CD4-positive, alpha-beta T cell (primary cell): ENCODE measurements at places on chromosomes 12 and 14.

- H3K27me3 ChIP-seq = no peaks in the 10 kb centered on the region
- no peak overlapping the region for H3K27ac ChIP-seq
- H3K4me1 ChIP-seq = no peaks in the 10 kb centered on the region
- no peak for DNase-seq
Measured at GRCh38 chr14:87141801-87142200, 851.2 kb downstream of the GALC start.

DNA sequence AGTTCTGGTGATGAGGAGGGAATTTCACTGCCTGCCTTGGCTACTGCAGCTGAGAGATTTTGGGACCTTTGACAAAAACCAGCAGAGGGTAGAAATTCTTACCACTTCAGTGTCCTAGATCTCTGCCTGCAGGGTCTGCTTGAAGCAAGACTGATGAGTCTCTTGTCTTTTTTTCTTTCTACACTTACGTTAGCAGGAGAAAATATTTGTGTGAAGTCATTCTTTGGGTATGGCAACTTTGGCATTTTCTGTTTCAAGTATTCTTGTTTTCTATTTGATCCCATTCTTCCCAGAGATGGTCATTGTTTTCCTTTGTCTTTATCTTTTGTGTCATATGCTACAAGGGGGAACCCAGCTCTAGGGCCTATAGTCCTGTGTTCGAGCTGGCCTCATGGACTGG is 65.6 kb upstream of the FERMT2 start:
- H3K4me3 ChIP-seq = no peak overlapping the region
- H3K27me3 ChIP-seq = no peaks in the 10 kb centered on the region
- no peaks in the 10 kb centered on the region for H3K36me3 ChIP-seq
- H3K27ac ChIP-seq = no peak overlapping the region
- H3K4me1 ChIP-seq = no peaks in the 10 kb centered on the region

GRCh38 chr12:113658006-113658655 is 186.5 kb upstream of the LHX5 start:
- H3K36me3 ChIP-seq = no peaks in the 10 kb centered on the region
- H3K4me3 ChIP-seq = no peak overlapping the region
- peaks cover 2% of the 10 kb centered on the region for H3K27me3 ChIP-seq
- no peaks in the 10 kb centered on the region for H3K4me1 ChIP-seq

GRCh38 chr12:86367137-86367536 is 110.9 kb upstream of the MGAT4C start:
- no peaks in the 10 kb centered on the region for H3K4me1 ChIP-seq
- no peaks in the 10 kb centered on the region for H3K36me3 ChIP-seq
- DNase-seq = no peak
- H3K4me3 ChIP-seq = no peak overlapping the region

GRCh38 chr12:108131657-108132126 is 2.6 kb downstream of the WSCD2 start:
- peaks cover 3% of the 10 kb centered on the region for H3K4me1 ChIP-seq
- no peak overlapping the region for H3K27ac ChIP-seq
- DNase-seq = no peak
- H3K36me3 ChIP-seq = no peaks in the 10 kb centered on the region
- H3K4me3 ChIP-seq = no peak overlapping the region

GRCh38 chr14:36653413-36653812 is 8.2 kb upstream of the PAX9 start:
- no peak overlapping the region for H3K27ac ChIP-seq
- no peak for DNase-seq
- H3K36me3 ChIP-seq = no peaks in the 10 kb centered on the region
- H3K4me1 ChIP-seq = peaks cover 38% of the 10 kb centered on the region
- peaks cover 99% of the 10 kb centered on the region for H3K27me3 ChIP-seq
- H3K4me3 ChIP-seq = no peak overlapping the region

- H3K27me3 ChIP-seq = peaks cover 7% of the 10 kb centered on the region
- H3K36me3 ChIP-seq = no peaks in the 10 kb centered on the region
- H3K4me3 ChIP-seq = no peak overlapping the region
- no peak overlapping the region for H3K27ac ChIP-seq
Measured at GRCh38 chr12:108302016-108302402, 37.1 kb downstream of the CMKLR1 start.

DNA sequence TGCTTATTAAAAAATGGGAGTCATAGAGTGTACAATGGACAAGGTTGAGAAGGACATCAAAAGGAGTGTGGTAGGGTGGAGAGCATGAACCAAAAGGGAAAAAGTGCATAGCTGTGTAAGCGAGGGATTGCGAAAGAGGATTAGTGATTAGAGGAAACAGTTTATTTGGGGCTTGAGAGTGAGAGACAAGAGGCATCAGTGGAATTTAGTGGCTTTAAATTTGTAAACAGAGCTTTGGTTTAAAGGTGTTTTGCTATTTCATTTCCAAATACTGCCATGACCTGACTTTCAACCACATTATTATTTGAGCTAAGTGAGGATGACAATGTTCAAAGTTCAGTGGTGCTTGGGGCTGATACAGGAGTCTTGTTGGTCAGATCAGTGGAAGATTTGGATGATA is 53.4 kb downstream of the SLC16A7 start:
- H3K4me3 ChIP-seq = no peak overlapping the region
- no peaks in the 10 kb centered on the region for H3K27me3 ChIP-seq
- H3K27ac ChIP-seq = no peak overlapping the region
- peaks cover 4% of the 10 kb centered on the region for H3K36me3 ChIP-seq

- no peaks in the 10 kb centered on the region for H3K36me3 ChIP-seq
- peaks cover 29% of the 10 kb centered on the region for H3K4me1 ChIP-seq
- H3K27me3 ChIP-seq = no peaks in the 10 kb centered on the region
- H3K4me3 ChIP-seq = no peak overlapping the region
- DNase-seq = no peak
- no peak overlapping the region for H3K27ac ChIP-seq
Measured at GRCh38 chr12:104750061-104750460, 208.0 kb downstream of the SLC41A2 start.

DNA sequence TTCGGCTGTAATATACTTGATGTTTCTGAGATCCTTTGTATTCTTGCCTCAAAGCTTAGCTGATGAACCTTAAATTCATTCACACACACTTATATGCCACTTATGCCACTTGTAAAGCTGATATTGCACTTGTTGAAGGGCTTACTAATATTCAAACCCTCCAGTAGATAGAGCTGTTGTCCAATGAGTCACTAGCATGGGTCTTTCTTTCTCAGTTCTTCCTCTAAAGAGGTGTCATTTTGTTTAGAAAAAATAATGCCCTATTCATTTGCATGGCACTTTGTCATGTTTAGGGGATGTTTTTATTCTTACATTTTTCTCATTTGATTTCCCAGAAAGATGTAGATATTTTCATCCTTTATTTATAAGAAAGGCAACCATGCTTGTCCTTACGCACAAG is 56.4 kb downstream of the MON2 start:
- no peaks in the 10 kb centered on the region for H3K4me1 ChIP-seq
- no peaks in the 10 kb centered on the region for H3K27me3 ChIP-seq
- H3K36me3 ChIP-seq = peaks cover 12% of the 10 kb centered on the region
- H3K4me3 ChIP-seq = no peak overlapping the region
- DNase-seq = no peak

DNA sequence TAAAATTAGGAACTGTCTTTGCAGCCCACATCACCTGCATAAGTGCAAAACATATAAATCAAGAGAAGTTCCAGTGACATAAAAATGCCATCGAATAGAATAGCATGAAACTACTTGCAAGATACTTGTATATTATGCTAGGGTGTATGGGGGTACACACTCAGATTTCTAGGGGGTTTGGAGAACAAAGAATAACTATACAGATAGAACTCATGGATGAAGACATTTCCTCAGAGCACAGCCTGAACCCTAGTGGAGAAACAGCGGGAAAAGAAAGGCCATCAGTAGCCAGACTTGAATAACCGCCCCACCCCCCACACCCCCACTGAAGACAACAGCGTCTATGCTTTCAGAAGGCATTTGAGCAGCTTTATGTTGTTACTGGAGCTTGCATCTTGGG is 425.8 kb downstream of the NPAS3 start:
- DNase-seq = no peak
- no peaks in the 10 kb centered on the region for H3K36me3 ChIP-seq
- H3K4me1 ChIP-seq = no peaks in the 10 kb centered on the region
- no peak overlapping the region for H3K27ac ChIP-seq

- DNase-seq = no peak
- H3K4me3 ChIP-seq = no peak overlapping the region
- H3K36me3 ChIP-seq = no peaks in the 10 kb centered on the region
- peaks cover 18% of the 10 kb centered on the region for H3K4me1 ChIP-seq
Measured at GRCh38 chr12:108299980-108300696, 39.0 kb downstream of the CMKLR1 start.

GRCh38 chr12:132740652-132741051 is 21.0 kb downstream of the ANKLE2 start:
- H3K4me1 ChIP-seq = no peaks in the 10 kb centered on the region
- H3K4me3 ChIP-seq = no peak overlapping the region
- no peaks in the 10 kb centered on the region for H3K27me3 ChIP-seq
- H3K36me3 ChIP-seq = peaks cover 86% of the 10 kb centered on the region

DNA sequence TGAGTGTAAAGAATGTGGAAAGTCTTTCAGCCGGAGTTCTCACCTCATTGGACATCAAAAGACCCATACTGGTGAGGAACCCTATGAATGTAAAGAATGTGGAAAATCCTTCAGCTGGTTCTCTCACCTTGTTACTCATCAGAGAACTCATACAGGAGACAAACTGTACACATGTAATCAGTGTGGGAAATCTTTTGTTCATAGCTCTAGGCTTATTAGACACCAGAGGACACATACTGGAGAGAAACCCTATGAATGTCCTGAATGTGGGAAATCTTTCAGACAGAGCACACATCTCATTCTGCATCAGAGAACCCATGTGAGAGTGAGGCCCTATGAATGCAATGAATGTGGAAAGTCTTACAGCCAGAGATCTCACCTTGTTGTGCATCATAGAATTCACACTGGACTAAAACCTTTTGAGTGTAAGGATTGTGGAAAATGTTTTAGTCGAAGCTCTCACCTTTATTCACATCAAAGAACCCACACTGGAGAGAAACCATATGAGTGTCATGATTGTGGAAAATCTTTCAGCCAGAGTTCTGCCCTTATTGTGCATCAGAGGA is 25.1 kb upstream of the ZNF268 start:
- no peak overlapping the region for H3K27ac ChIP-seq
- H3K4me3 ChIP-seq = no peak overlapping the region
- H3K4me1 ChIP-seq = no peaks in the 10 kb centered on the region
- H3K36me3 ChIP-seq = peaks cover 49% of the 10 kb centered on the region
- no peak for DNase-seq

DNA sequence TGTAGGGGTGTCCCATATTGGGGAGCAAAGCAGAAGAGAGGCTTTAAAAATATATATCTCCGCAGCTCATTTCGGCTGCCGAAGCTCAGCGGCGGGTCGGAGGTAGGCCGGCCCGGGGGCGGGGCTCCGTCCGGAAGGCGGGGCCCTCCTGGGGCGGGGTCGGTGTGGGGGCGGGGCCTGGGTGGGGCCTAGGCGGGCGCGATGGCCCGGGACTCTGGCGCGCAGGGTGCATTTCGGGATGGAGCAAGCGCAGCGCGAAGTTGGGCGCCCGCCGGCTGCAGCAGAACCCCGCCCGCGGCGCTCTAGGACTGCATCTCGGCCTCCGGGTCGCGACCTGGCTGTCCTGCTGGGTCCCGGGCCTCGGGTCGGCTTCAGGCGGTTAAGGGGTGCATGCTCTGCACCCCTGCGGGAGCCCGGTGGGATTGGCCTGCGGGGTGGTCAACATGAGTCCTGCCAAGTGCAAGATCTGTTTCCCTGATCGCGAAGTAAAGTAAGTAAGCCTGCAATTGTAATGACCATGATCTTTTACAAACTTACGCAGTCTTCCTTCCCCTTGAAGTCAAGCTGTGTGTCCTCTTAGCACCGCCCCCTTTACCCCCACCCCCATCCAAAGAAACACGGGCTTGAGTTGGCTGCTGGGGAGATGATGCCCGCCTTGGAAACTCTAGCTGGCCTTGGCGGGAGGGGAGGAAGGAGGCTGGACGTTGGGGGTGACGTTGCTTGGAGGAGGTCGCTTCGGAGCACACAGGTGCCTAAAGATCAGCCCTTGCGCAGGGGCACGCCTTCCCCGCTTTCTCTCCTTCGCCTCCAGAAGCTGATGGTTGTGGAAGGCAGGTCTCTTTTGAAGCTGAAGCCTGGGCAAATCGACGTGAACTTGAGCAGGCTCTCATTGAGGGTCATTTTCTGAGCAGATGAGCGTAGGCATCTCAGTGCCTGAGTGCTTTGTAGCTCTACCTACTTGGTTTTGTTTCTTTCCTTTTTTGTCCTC is 38.4 kb downstream of the ACACB start:
- peak overlapping the region; percentile 75 for H3K4me3 ChIP-seq
- peaks cover 16% of the 10 kb centered on the region for H3K4me1 ChIP-seq
- H3K27me3 ChIP-seq = no peaks in the 10 kb centered on the region
- peak; percentile 90 for DNase-seq
- H3K36me3 ChIP-seq = no peaks in the 10 kb centered on the region

DNA sequence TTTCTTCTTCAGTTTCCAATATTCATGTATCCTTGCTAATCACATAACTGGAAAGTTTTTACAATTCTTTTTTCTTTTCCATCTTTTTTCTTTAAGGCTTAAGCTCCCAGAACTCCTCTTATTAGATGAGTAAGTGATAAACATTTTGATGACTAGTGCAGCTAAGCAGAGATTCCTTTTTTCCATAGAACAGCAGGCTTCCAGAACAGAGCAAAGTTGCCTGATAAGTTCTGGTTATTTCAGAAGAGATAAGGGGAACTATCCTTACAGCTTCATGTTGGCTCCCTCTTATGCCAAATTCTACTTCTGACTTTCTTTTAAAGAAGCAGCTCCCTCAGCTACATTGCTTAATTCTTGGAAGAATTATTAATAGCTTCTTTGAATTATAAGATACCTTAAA is 194.7 kb upstream of the FAR2 start:
- peaks cover 4% of the 10 kb centered on the region for H3K27me3 ChIP-seq
- no peak overlapping the region for H3K4me3 ChIP-seq
- no peaks in the 10 kb centered on the region for H3K36me3 ChIP-seq
- H3K4me1 ChIP-seq = no peaks in the 10 kb centered on the region

- H3K4me3 ChIP-seq = no peak overlapping the region
- H3K27ac ChIP-seq = no peak overlapping the region
- DNase-seq = peak; percentile 77
- no peaks in the 10 kb centered on the region for H3K36me3 ChIP-seq
- no peaks in the 10 kb centered on the region for H3K27me3 ChIP-seq
Measured at GRCh38 chr14:99995700-99996356, 69.4 kb upstream of the EVL start.

GRCh38 chr14:44279357-44279756 is 227.7 kb downstream of the FSCB start:
- H3K4me3 ChIP-seq = no peak overlapping the region
- no peak overlapping the region for H3K27ac ChIP-seq
- no peaks in the 10 kb centered on the region for H3K36me3 ChIP-seq
- no peaks in the 10 kb centered on the region for H3K4me1 ChIP-seq

DNA sequence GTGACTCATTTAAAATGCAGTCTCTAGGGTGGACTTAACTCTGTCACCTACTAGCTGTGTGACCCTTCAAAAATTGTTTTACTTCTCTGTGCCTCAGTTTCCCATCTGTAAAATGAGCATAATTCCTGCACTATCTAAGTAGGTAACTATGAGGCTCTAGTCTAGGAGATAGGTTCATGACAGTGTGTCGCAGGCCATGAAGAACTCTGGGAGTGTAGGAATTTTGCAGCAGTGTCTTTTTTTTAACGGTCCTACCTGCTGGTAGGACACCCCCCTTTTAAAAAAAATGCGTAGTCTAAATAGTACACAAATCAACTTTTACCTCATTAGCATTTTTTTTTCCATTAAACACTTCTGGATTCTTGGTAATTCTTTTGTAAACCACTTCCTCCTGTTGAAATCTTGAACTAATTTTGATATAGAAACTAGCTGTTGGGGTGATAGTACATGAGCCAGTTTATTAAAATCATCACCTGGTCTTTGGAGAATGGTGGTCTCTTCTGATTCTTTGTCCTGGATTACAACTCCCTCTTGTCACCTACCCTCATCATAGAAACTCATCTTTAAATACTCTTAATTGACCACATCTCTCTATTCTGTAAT is 86.0 kb upstream of the SLC38A2 start:
- DNase-seq = no peak
- no peaks in the 10 kb centered on the region for H3K27me3 ChIP-seq
- H3K27ac ChIP-seq = peak overlapping the region; percentile 50
- H3K36me3 ChIP-seq = no peaks in the 10 kb centered on the region
- H3K4me1 ChIP-seq = peaks cover 46% of the 10 kb centered on the region
